PC-9 (cell line): ENCODE measurements at places on chromosomes 16 and 17. TPM values are rescaled to one million over a fixed set of nuclear protein-coding genes. Genes with fewer than 3 reads are reported as not detected.

The NLRC3 gene
- not detected in 2 replicates for total RNA-seq

The GALK1 gene
- 12.7 and 12.8 TPM in 2 replicates for total RNA-seq

The RAB37 gene
- total RNA-seq: not detected in 2 replicates

The PRR35 gene
- total RNA-seq: 0.35 TPM in 1 of 2 replicates, not detected in the other

The ODAD4 gene
- 3.0 and 4.0 TPM in 2 replicates for total RNA-seq

The MSLN gene
- total RNA-seq: 59.9 and 86.4 TPM in 2 replicates

The KRT39 gene
- total RNA-seq: not detected in 2 replicates

The CEP295NL gene
- 3.5 and 3.6 TPM in 2 replicates for total RNA-seq

DNA sequence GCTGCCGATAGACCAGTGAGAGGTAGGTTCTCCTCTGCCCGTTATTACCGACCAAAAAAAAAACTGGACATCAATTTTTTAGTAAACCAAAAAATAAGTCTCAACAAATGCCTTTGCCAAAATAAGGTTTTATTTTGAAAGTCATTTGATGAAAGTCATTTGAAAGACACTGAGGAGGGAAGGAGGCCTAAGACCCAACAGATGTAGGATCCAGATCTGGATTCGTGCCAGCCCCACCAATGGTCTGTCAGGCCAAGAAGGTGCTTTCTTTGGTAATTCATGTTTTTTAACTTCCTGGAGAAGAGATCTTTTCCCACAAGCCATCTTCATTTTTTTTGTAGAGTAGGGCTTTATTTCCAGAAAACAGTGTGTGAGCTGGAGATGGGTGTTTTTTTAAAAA lies 18.1 kb downstream of the NTAN1 start:
- no peaks in the 10 kb centered on the region for H3K27me3 ChIP-seq
- no peak overlapping the region for H3K27ac ChIP-seq
- no peak overlapping the region for H3K4me3 ChIP-seq

DNA sequence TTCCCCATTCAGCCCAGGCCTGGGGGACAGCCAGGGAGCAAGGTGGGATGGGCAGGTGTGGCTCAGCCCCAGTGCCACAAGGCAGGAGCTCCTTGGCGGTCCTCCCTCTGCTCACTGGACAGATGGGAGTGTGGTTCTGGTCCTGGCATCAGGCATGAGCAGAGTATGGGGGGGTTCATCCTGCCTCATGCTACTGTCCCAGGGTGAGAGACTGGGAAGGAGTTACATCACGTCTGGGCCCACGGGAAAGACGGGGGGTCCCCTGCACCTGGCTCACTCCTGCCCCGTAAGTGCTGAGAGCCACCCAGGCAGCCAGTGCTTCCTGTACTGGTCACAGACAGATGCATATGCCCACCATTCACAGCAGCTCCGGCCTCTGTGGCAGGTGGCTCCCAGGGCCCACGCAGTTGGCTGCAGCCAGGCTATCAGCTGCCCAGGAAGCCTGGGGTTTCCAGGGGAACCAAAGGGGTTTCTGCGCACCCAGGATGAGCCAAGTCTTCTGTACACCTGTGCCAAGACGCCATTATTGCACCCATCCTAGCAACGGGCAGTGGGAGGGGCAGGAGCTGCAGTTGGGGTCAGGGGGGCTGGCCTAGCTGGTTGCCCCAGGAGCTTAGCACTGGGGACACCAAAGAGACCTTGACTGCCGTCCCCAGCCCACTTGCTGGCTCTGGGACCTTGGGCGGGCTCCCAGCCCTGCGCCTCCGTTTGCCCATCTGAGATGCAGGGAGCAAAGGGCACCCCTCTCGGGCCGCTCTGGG lies 1.9 kb downstream of the BAIAP3 start:
- DNase-seq: no peak
- no peaks in the 10 kb centered on the region for H3K27me3 ChIP-seq
- peaks cover 15% of the 10 kb centered on the region for H3K4me1 ChIP-seq

DNA sequence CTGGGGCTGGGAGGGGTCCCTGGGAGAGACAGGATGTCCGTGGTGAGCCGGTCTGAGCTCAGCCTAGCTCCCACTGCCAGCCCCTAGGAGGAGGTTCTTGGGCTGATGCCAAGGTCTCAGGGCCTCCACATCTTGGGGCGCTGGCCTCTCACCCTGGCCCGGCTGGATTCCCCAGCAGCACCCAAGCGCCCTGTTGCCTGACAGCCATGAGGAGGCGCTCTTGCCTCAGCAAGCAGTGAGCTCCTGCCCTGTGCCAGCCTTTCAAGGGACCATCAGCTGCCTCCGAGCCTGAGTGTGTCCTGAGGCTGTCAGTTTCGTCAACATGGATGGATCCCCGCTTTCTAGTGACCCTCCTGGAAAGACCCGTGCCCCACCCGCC lies 234.9 kb upstream of the CIBAR2 start:
- no peak overlapping the region for H3K4me3 ChIP-seq
- H3K27ac ChIP-seq: no peak overlapping the region
- H3K4me1 ChIP-seq: peaks cover 17% of the 10 kb centered on the region
- no peaks in the 10 kb centered on the region for H3K36me3 ChIP-seq
- no peaks in the 10 kb centered on the region for H3K27me3 ChIP-seq

DNA sequence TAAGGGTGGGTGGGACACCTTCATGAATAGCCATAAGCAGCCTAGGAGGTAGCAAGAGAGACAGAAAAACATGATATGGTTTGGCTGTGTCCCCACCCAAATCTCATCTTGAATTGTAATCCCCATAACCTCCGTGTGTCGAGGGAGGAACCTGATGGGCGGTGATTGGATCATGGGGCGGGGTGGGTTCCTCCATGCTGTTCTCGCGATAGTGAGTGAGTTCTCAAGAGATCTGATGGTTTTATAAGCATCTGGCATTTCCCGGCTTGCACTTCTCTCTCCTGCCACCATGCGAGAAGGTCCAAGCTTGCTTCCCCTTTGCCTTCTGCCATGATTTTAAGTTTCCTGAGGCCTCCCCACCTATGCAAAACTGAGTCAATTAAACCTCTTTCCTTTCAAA lies 259.1 kb upstream of the ERCC4 start:
- H3K36me3 ChIP-seq: no peaks in the 10 kb centered on the region
- H3K4me3 ChIP-seq: no peak overlapping the region
- DNase-seq: no peak
- peaks cover 47% of the 10 kb centered on the region for H3K27me3 ChIP-seq

DNA sequence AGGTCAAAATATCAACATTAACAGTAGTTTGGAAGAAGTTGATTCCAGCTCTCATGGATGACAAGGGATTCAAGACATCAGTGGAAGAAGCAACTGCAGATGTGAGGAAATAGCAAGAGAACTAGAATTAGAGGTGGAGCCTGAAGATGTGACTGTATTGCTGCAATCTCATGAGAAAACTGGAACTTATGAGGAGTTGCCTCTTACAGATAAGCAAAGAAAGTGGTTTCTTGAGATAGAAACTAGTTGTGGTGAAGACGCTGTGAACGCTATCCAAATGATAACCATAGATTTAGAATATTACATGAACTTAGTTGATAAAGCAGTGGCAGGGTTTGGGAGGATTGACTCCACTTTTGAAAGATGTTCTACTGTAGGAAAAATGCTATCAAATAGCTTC lies 67.8 kb downstream of the GOSR1 start:
- H3K4me3 ChIP-seq: no peak overlapping the region
- no peaks in the 10 kb centered on the region for H3K36me3 ChIP-seq
- H3K4me1 ChIP-seq: peaks cover 2% of the 10 kb centered on the region
- no peak for DNase-seq
- no peak overlapping the region for H3K27ac ChIP-seq

DNA sequence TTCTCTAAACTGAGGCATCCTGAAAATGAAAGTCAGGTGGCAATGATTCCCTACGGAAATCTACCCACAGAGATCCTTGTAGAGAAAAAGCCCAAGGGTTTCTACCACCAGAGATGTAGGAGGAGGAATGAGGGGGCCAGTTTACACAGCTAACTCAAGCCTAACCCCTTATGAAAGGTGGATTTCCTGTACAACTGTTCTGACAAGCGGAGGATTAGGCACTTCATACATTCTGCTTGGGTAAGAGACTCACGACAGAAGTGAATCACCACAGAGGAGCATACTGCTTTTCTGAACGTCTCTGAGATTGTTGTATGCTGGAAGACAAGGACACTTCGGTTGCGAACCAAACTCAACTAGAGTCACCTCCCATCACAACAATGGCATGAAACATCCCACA lies 72.7 kb downstream of the SMG6 start:
- DNase-seq: no peak
- H3K4me3 ChIP-seq: no peak overlapping the region
- no peaks in the 10 kb centered on the region for H3K36me3 ChIP-seq
- no peak overlapping the region for H3K27ac ChIP-seq
- no peaks in the 10 kb centered on the region for H3K4me1 ChIP-seq

DNA sequence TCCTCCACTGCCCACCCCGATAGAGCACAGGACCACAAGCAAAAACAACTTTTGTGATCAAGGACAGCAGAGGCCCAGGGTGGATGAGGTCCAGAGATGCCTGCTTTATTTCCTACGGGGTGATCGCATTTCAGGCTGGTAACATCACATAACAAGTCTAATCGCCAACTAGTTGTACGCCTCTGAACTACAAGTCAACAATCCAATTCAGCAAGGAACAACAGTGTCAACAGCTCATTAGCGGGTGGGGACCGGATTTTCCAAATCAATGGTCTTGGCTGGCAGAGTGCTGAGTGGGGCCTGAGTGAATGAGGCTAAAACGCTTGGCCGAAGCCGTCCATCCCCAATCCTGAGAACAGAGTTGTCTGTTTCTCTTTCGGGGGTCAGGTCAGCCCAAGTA lies 17.1 kb downstream of the MRM3 start:
- H3K4me1 ChIP-seq: no peaks in the 10 kb centered on the region
- no peaks in the 10 kb centered on the region for H3K27me3 ChIP-seq
- H3K36me3 ChIP-seq: no peaks in the 10 kb centered on the region

- peaks cover 40% of the 10 kb centered on the region for H3K4me1 ChIP-seq
- H3K27me3 ChIP-seq: no peaks in the 10 kb centered on the region
- H3K4me3 ChIP-seq: peak within 1 kb of the TSS; percentile 99
- peaks cover 40% of the 10 kb centered on the region for H3K36me3 ChIP-seq
Observed at GRCh38 chr16:70523743-70524398, at the start of gene SF3B3. Gene SF3B3 (plus strand): TSS chr16:70523816. CDS start chr16:70526657, 2,841 bp downstream.

DNA sequence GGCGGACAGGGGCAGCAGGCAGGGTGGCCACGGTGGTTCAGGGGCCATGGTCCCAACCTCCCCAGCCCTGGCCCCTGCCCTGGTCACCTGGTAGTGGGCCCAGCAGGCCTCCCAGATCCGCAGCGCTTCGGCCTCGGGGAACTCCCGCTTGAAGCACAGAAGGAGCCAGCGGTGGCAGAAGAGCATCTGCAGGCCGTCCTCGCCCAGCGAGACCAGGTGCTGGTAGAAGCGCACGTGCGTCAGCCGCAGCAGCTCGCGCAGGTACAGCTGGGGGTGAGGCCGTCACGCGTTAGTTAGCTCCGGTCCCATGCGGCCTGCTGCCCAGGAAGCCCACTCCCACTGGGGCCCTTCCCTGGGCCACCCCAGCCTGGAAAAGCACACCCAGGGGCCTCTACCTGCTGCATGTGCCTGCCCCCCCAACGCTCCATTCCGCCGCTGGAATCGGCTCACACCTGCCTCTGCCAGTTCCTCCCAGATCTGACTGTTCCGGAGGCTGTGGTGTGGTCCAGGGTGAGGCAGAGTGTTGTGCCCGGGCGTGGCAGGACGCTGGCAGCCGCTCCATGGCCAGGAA lies 90.8 kb downstream of the TBC1D16 start:
- H3K4me1 ChIP-seq: no peaks in the 10 kb centered on the region
- no peak for DNase-seq
- H3K36me3 ChIP-seq: no peaks in the 10 kb centered on the region
- H3K27me3 ChIP-seq: no peaks in the 10 kb centered on the region

GRCh38 chr17:62093188-62094155 lies 28.4 kb upstream of the MED13 start:
- H3K27me3 ChIP-seq: no peaks in the 10 kb centered on the region
- H3K36me3 ChIP-seq: no peaks in the 10 kb centered on the region
- peak overlapping the region; percentile 41 for H3K27ac ChIP-seq
- DNase-seq: peak; percentile 83
- H3K4me1 ChIP-seq: peaks cover 19% of the 10 kb centered on the region

DNA sequence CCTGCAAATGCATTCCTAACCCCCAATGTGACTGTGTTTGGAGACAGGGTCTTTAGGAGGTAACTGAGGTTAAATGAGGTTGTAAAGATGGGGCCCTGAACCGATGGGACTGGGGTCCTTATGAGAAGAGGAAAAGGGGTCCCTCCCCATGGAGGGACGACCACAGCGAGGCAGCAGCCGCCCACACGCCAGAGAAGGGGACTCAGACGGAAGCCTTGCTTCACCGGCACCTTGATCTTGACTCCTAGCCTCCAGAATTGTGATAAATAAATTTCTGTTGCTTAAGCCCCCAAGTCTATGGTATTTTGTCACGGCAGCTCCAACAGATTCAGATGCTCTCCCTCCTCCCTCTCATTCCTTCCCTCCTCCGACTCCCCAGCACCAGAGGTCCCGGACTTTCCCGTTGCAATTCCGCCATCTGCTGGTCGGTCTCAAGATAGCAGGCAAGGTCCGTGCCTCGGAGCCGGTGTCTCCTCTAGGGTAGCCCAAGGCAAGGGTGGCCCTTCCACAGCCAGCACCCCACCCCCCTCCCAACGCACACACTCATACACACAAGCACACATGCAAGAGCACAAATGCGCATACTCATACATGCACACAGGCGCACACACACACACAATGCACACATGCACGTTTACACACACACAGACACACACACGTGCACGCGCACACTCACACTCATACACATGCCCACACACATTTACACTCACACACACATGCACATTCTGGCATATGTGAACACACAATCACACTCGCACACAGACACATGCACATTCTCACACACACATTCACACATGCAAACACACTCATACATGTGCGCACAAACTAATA lies 23.1 kb upstream of the C16orf78 start:
- no peaks in the 10 kb centered on the region for H3K36me3 ChIP-seq
- H3K4me3 ChIP-seq: no peak overlapping the region
- H3K27ac ChIP-seq: no peak overlapping the region
- peaks cover 7% of the 10 kb centered on the region; the same call in 1 of the 2 replicates for H3K27me3 ChIP-seq
- no peaks in the 10 kb centered on the region for H3K4me1 ChIP-seq

DNA sequence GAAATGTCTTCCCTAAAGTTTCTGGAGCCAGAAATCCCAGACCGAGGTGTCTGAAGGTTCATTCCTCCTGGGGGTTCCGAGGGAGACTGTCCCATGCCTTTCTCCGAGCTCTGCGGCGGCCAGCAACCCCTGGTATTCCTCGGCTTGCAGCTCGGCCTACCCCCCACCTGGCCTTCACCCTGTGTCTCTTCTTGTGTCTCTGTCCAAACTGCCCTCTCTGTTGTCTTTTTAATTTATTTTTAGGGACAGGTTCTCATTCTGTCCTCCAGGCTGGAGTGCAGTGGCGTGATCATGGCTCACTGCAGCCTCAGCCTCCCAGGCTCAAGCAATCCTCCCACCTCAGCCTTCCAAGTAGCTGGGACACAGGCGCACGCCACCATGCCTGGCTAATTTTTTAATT lies 211.7 kb downstream of the SEC14L1 start:
- no peaks in the 10 kb centered on the region for H3K4me1 ChIP-seq
- DNase-seq: no peak
- no peak overlapping the region for H3K4me3 ChIP-seq
- no peak overlapping the region for H3K27ac ChIP-seq

- no peak overlapping the region for H3K27ac ChIP-seq
- no peak overlapping the region for H3K4me3 ChIP-seq
- no peak for DNase-seq
- H3K36me3 ChIP-seq: no peaks in the 10 kb centered on the region
Observed at GRCh38 chr17:34716291-34716690, 136.9 kb downstream of the TMEM132E start.

- DNase-seq: no peak
- H3K27ac ChIP-seq: no peak overlapping the region
Observed at GRCh38 chr16:24984903-24985675, 30.1 kb downstream of the ARHGAP17 start.

- no peak for DNase-seq
- no peaks in the 10 kb centered on the region for H3K4me1 ChIP-seq
- H3K4me3 ChIP-seq: no peak overlapping the region
Observed at GRCh38 chr17:15257796-15258512, 7.2 kb downstream of the PMP22 start.
